A673 (cell line): ENCODE measurements at places on chromosomes 5 and 9. TPM values are rescaled to one million over a fixed set of nuclear protein-coding genes. Genes with fewer than 3 reads are reported as not detected.

Gene C9
- total RNA-seq: not detected in 2 replicates

DNA sequence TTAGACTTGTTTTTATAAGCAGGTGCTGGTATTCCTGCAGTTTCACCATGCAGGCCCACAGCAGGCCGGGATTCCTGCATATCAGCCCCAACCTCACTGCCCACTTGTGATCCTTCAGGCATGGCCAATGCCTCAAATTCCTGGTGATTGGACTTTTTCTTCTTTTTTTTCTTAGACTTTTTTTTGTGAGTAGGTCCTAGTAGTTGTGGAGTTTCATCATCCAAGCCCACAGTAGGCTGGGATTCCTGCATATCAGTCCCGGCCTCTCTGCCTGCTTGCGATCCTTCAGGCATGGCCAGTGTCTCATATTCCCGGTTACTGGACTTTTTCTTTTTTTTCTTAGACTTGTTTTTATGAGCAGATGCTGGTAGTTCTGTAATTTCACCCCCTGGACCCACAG, 4.8 kb downstream of the TTF1 start:
- DNase-seq: no peak

Gene SUSD3
- total RNA-seq: not detected in 2 replicates

- DNase-seq: no peak
These were observed 38.7 kb downstream of the NKX2-5 start for GRCh38 chr5:173196133-173196952.

Gene FBP2
- 0.21 TPM in 1 of 2 replicates, not detected in the other for total RNA-seq

- peak; percentile 44 for DNase-seq
These were observed 64.5 kb downstream of the PRKACG start for GRCh38 chr9:68949271-68950000.

Gene CAPSL
- not detected in 2 replicates for total RNA-seq

DNA sequence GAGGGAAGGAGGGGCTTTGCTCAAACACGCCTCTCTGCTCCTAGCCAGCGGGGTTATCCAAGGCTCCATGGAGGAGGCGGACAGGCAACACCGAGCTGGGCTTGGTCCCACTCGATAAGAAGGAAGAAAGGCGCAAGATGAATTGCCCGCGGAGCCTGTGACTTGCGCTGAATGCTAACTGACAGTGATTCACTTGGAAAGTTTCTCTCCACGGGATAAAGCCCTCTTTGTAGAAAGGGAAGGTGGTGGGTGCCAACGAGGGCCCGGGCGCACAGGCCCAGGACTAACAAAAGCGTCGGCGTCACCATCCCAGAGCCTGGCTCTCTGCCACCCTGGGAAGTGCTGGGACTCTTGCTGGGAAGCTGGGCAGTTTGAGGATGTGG, 76.0 kb downstream of the VAV2 start:
- peak; percentile 30 for DNase-seq

GRCh38 chr5:6193310-6193709, 185.0 kb downstream of the MED10 start:
- DNase-seq: no peak

GRCh38 chr5:176461349-176461748, 13.2 kb downstream of the FAF2 start:
- DNase-seq: no peak
